Activated CD8-positive, alpha-beta memory T cell treated with anti-CD3 and anti-CD28 coated beads for 1 hour (primary cell): ENCODE measurements at places on chromosomes 11 and 22.

- no peak for DNase-seq
These were observed 19.0 kb upstream of the MPPED2 start for GRCh38 chr11:30605036-30605605.

DNA sequence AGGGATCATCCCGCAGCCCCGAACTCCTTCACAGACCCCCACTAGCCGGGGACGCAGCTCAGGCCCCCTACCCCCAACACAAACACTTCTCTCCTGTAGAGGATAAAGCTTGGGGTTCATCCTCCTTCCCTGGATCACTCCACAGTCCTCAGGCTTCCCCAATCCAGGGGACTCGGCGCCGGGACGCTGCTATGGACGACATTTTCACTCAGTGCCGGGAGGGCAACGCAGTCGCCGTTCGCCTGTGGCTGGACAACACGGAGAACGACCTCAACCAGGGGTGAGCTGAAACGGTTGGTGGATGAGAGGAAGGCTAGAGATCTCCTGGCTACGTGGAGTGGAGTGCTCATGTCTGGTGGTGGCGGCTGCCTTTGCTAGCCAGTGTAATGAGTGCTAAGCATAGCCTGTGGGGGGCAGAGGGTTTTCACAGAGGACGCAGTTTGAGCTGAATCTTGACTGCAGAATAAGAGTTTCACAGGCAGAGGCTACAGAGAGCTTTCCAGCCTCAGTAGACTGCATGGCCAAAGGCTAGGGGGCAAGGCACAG, 580 bp downstream of the ILK start:
- peak; percentile 33 for DNase-seq

- DNase-seq, result no peak
These were observed 22.7 kb downstream of the EFCAB6 start for GRCh38 chr22:43789452-43789851.

DNA sequence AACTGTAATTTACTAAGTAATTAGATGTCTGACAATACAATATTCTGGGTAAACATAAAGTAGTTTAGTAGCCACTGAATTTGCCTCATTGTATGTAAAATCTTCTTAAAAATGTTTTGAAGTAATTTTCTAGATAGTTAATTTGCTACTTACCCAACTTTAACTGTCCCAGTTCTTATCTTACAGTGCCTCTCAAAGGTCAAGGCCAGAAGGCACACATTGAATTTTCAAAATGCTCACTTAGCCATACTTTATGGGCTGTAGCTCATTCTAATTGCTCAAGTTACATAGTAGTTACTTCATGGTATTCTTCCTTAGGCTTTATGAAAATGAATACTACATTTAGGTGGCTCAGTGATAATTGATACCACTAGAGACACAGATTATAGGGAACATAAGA, 666.6 kb downstream of the CNTN5 start:
- no peak for DNase-seq

DNA sequence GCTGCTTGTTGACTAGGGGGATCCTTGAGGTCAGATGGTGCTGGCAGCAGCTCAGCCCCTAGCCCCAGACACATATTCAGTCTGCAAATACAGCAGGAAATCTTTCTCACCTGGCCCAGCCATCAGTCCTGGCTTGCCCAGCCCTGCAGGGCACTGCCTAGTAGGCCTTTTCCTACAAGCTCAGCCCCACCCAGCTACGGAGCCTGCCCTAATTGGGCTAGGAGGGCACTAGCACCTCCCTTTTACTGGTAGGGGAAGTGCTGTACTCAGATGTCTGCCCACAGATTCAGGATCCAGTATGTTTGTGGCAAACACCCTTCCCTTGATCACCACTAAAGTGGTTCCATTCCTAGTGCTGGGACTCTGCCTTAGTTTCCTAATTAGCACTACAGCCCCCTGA, 257.1 kb upstream of the CADM1 start:
- DNase-seq, result no peak

DNA sequence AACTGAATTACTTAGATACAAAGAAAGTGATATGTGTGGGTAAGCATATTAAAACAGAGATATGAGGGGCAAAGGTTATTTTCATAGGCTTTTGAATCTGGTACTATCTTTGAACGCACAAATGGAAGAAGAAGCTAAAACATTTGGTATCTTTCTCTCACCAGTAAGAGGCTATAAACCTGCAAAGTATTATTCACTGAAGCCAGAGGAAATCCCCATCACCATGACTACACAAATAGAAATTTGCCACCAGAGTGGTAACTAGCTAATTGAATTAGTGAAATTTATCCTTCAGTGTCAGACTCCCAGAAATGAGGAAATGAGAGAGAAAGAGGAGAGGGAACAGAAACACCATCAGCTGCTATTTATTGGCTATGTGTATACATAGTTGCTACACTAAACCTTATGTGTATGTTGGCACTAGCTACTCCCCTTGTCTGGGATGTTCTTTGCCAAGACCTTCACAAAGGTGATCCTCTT, 503.4 kb downstream of the DLG2 start:
- no peak for DNase-seq

DNA sequence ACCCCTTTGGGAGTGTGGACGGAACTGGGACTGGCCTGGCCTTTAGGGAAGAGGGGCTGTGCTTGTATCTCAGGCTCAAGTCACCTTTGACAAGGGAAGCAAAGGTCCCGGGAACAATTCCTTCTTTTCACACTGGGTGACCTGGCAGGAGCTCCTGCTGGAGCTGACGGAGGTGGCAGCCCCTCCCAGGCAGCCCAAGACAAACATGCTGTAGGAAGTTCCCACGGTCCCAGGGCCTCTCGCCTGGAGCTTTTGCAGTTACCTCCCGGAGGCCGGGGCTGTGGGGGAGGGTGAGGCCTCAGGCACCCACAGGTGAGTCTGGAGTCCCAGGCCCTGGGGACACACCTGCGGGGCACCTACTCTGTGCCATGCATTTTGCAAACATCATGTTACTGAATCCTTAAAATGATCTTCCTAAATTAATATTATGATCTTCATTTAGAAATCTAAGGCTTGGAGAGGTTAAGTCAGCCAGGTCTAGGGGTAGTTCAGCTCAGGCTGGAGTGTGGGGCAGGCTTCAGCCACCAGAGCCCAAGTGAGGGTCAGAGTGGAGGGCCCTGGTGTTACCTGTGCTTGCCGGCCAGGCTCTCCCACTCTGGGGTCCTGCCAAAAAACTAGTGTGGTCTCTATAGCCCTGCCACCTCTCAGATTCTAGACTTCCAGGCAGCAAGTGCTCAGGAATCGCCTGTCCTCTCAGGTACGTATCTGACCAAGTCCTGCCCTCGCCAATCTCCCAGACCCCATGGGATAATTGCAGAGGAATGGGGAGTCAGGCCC, 15.7 kb upstream of the MYEOV start:
- no peak for DNase-seq

- DNase-seq, result no peak
These were observed 209.8 kb downstream of the TBC1D22A start for GRCh38 chr22:46972256-46972655.
